CD4-positive, alpha-beta T cell (primary cell): ENCODE measurements at places on chromosomes 11 and 22. TPM values are rescaled to one million over a fixed set of nuclear protein-coding genes. Genes with fewer than 3 reads are reported as not detected.

DNA sequence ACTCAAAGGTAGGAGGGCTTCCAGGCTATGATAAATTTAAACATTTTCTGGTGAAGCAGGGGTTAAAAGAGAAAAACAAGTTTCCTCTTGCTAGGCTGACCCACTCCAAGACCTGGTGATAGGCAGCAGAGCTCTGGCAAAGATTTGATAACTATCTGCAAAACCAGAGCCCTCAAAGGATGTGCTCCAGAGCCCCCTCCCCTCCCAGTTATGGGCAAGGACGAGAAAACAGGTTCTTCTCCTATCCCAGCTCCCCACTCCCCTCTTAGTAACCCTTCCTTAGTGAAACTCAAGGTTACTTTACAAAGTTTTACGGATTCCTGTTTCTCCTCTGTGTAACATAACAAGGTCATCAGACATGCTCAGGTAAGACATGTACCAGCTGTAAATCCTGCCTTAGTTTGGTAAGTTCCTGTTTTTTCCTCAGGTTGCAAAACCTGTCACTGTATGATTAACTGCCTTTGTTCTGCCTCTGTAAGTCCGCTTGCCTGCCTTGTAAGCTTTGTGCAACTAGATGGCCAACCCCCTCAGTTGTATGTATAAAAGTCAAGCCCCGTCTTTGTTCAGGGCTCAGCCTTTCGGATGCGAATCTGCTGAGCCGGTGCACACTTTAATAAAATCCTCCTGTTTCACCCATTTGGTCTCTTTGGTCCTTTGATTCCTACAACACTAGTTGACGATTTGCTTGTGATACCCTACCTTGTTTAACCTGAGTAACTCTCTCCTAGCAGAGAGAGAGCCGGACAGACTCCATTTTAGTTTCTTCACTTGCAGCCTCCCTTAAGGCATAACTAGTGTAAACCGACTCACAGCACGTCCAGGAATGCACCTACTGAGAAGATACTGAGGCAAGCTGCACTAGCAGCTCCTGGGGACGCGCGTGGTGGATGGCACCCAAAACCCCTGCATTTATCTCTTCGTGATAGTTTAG, 13.9 kb downstream of the APOBEC3H start:
- no peak overlapping the region for H3K4me3 ChIP-seq
- H3K27me3 ChIP-seq: no peaks in the 10 kb centered on the region
- peaks cover under 1% of the 10 kb centered on the region for H3K4me1 ChIP-seq
- DNase-seq: no peak

DNA sequence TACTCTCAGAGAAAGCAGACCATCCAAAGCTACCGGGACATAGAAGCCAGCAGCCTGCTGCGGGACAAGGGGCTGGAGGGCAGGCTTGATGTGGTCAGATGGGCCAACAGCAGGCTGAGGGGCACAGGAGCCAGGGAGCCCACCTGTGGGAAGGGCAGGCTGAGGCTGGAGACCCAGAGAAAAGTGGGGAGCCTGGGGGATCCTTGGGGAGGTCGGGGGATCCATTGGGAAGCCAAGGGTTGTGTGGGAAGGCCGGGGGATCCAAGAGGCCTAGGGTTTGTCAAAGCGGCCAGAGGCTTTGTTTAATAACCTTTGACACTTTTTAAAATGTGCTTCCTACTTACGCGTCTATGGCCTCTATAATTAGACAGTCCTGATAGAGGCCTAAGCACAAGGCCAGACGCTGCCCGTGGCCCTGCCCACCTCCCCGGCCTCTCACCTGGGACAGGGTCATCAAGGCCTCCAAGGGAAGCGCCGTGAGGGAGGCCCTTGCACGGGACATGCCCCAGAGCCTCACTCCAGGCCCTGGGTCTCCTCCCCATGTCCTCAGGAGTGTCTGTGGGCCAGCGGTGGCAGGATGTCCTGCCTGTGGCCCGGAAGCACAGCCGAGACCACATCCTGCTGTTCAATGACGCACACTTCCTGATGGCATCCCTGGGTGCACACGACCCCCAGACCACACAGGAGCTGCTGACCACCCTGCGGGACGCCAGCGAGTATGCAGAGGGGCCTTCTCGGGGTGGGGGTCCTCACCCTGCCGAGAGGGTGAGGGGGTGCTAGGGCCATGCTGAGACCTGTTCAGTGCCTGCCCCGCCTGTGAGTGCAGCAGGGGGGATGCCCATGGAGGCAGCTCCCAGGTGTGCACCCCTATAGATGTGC, 8.6 kb upstream of the GTSE1 start:
- no peaks in the 10 kb centered on the region for H3K27me3 ChIP-seq
- H3K36me3 ChIP-seq: peaks cover 6% of the 10 kb centered on the region
- peaks cover 20% of the 10 kb centered on the region for H3K4me1 ChIP-seq

DNA sequence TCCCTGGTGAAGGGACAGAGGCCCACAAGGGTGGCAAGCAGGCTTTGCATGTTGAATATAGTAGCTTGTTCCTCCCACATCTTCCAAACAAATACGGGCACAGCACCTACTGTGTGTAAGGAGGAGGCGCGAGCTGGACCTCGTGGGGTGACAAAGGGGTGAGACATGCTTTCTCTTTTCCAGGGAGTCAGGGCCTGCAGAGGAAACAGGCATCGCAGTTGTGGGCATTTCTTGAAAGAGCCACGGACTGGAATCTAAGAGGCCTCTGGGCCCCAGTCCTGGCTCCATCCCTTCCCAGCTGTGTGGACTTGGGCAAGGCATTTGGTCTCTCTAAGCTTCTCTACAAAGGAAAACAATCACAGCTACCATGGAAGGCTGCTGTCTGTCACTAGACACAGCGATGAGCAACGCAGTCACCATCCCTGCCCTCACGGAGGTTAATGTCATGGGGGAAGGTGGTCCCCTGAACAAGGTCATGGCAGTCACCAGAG, 13.0 kb upstream of the CDC42EP1 start:
- H3K27ac ChIP-seq: no peak overlapping the region
- H3K4me3 ChIP-seq: no peak overlapping the region
- DNase-seq: no peak
- peaks cover 20% of the 10 kb centered on the region for H3K4me1 ChIP-seq
- no peaks in the 10 kb centered on the region for H3K36me3 ChIP-seq

GRCh38 chr22:35589756-35590093, 27.4 kb downstream of the MB start:
- H3K27me3 ChIP-seq: no peaks in the 10 kb centered on the region
- H3K27ac ChIP-seq: no peak overlapping the region
- DNase-seq: no peak
- no peaks in the 10 kb centered on the region for H3K36me3 ChIP-seq
- no peaks in the 10 kb centered on the region for H3K4me1 ChIP-seq

The APOL6 gene
- total RNA-seq: 39.3 TPM
